Endodermal cell (in vitro differentiated cells): ENCODE measurements at places on chromosomes 1 and 21. TPM values are rescaled to one million over a fixed set of nuclear protein-coding genes. Genes with fewer than 3 reads are reported as not detected.

GRCh38 chr1:17874710-17875109 is 119.6 kb downstream of the ACTL8 start:
- H3K4me1 ChIP-seq: peaks cover 4% of the 10 kb centered on the region
- peak overlapping the region; percentile 33 for H3K27ac ChIP-seq
- peak; percentile 70 for DNase-seq
- H3K27me3 ChIP-seq: peaks cover under 1% of the 10 kb centered on the region
- no peak overlapping the region for H3K4me3 ChIP-seq
- H3K36me3 ChIP-seq: no peaks in the 10 kb centered on the region

DNA sequence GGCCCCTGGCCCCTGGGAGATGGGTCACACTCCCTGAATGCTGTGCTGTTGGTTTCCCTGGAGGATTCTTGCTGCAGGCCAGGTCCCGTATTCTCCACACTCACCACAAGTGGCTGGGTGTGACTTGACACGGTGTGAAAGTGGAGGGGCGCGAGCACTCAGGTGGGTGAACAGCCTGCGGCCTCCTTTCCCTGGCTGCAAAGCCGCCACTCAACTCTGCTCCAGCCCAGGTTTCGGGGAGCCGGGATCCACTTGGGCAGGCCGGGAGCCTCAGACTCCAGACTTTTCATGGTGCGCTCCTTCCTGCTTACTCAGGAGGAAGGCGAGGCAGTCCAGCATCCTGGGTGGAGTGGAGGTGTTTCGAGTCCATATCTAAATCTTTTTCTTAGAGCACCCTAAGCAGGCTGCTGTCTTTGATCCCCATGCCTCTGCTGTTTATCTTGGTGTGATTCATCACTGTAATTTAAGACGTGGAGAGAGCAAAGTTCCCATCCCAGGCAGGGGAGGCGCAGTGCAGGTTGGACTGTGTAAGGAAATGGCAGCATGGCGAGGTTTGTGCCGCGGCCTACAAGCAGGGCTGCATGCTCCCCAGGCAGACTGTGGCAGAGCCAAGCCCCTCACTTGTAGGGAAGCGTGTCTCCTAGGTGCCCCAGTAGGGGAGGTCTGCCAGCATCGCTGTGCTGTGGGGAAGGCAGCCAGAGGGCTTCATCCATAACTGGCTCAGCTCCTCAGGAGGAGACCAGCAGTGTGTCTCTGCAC is 29.6 kb downstream of the VANGL1 start:
- H3K36me3 ChIP-seq: peaks cover 96% of the 10 kb centered on the region
- no peak overlapping the region for H3K27ac ChIP-seq
- no peak overlapping the region for H3K4me3 ChIP-seq
- no peak for DNase-seq

- no peak overlapping the region for H3K27ac ChIP-seq
- peaks cover under 1% of the 10 kb centered on the region for H3K36me3 ChIP-seq
- no peak for DNase-seq
Observed at GRCh38 chr1:204475656-204476432, 18.8 kb downstream of the PIK3C2B start.

The GPR37L1 gene
- total RNA-seq: 0.04 TPM in 1 of 2 replicates, not detected in the other

- no peaks in the 10 kb centered on the region for H3K4me1 ChIP-seq
- no peak for DNase-seq
- no peaks in the 10 kb centered on the region for H3K27me3 ChIP-seq
- peaks cover 86% of the 10 kb centered on the region for H3K36me3 ChIP-seq
- H3K27ac ChIP-seq: no peak overlapping the region
Observed at GRCh38 chr21:40049031-40049930, 182.0 kb downstream of the PCP4 start.

GRCh38 chr1:91567583-91567982 is 66.9 kb downstream of the CDC7 start:
- H3K27ac ChIP-seq: no peak overlapping the region
- H3K4me3 ChIP-seq: no peak overlapping the region
- no peak for DNase-seq
- no peaks in the 10 kb centered on the region for H3K27me3 ChIP-seq
- H3K36me3 ChIP-seq: no peaks in the 10 kb centered on the region
- H3K4me1 ChIP-seq: no peaks in the 10 kb centered on the region

- no peak overlapping the region for H3K4me3 ChIP-seq
- no peak overlapping the region for H3K27ac ChIP-seq
- no peaks in the 10 kb centered on the region for H3K36me3 ChIP-seq
- H3K4me1 ChIP-seq: peaks cover 2% of the 10 kb centered on the region
- peak; percentile 48 for DNase-seq
- H3K27me3 ChIP-seq: no peaks in the 10 kb centered on the region
Observed at GRCh38 chr21:17388226-17388625, 124.6 kb upstream of the CXADR start.

DNA sequence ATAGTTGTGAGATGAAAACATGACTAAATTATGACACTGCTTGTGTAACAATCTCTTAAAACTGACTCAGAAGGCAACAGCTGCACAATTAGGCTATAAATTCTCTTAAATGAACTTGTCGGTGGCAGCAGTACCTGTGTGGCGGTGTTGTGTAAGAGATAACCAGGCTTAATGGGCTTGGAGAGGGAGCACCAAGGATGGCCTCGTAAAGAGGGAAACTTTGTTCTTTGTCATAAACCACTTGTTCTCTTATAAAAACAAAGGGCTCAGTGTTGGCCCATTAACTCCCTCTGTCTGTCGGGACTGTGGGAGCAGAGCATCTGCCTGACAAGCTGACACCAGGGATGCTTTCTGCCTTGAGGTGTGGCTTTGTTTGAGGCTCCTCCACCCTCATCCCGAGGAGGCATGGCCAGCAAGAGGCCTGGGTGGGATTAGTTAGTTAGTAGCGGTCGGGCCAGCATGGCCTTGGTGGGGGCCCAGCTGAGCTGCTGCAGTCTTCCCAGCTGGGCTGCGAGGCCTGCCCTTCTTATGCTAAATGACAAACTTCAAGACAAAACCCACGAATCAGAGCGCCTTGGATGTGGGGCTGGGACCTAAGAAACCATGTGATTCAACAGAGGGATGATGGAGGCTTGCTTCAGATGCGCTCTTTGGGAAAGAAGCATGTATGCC is 171.4 kb downstream of the CAMTA1 start:
- H3K4me1 ChIP-seq: no peaks in the 10 kb centered on the region
- DNase-seq: peak; percentile 78
- no peaks in the 10 kb centered on the region for H3K36me3 ChIP-seq
- no peaks in the 10 kb centered on the region for H3K27me3 ChIP-seq

The C8B gene
- not detected in 2 replicates for total RNA-seq

The HFM1 gene
- 2.1 to 4.6 TPM (median 3.7 TPM) in 3 replicates for total RNA-seq

DNA sequence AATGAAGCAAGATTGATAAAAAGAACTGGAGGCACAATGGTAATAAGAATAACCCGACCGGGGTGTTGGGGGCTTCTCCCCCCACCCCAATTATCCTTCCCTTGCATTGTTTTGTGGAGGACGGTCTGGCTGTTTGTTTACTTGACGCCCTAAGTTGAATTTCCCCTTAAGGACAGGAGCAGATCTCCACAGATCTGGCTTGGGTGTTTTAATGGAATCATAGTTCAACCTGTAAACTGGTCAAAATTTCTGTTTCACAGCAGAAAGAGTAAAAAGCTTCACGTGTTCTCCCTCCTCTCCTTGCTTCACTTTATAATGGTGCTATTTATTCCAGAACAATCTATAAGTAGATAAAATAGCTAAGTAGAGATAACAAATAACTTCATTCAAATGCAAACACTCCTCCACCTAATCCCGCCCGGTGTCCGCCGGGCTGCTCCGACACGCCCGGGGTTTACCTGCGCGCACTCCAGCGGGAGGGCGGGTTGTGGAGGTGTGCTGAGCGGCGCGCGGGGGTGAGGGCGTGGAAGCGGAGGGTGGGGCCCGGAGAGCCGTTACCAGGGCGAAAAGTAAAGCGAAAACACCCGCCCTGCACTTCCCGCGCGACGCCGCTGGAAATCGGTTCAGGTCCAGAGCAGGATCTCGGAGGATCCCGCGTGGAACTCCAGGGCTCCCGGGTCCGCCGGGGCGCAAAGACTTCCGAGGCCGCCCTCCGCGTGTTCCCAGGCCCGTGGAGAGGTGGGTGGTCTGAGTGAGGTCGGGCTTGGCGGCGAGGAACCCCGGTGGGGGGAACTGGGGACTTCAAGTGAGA is 2.0 kb upstream of the ATF3 start:
- H3K27ac ChIP-seq: no peak overlapping the region
- H3K36me3 ChIP-seq: no peaks in the 10 kb centered on the region
- H3K4me3 ChIP-seq: peak overlapping the region; percentile 89
- peaks cover 47% of the 10 kb centered on the region for H3K27me3 ChIP-seq
- peak; percentile 70 for DNase-seq

GRCh38 chr1:211332036-211332616 is 5.5 kb downstream of the TRAF5 start:
- DNase-seq: no peak
- peaks cover 7% of the 10 kb centered on the region for H3K36me3 ChIP-seq
- H3K4me1 ChIP-seq: peaks cover 7% of the 10 kb centered on the region
- no peak overlapping the region for H3K4me3 ChIP-seq

DNA sequence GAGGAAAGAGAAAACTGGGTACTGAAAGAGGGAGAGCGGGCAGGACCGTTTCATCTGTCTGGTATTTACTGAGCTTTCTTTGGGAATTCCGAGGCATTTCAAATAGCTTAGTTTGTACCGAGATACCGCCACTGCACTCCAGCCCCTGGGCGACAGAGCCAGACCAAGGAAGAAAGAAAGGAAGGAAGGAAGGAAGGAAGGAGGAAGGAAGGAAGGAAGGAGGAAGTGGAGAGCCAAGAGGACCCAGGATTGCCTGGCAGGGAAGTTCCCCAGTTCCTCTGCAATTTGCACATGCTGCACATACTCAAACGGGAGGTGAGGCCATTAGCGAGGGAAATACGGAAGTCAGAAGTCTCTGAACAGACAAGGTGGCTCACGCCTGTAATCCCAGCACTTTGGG is 961 bp upstream of the FUCA1 start:
- DNase-seq: no peak
- no peak overlapping the region for H3K4me3 ChIP-seq
- no peaks in the 10 kb centered on the region for H3K36me3 ChIP-seq
- H3K27ac ChIP-seq: no peak overlapping the region
- H3K4me1 ChIP-seq: no peaks in the 10 kb centered on the region
